Mucosa of descending colon (tissue), 3 donors: ENCODE measurements at places on chromosomes 13 and 19. TPM values are rescaled to one million over a fixed set of nuclear protein-coding genes. Genes with fewer than 3 reads are reported as not detected.

- DNase-seq, result no peak
Measured at GRCh38 chr19:13089139-13089856, 13.4 kb downstream of the LYL1 start.

GRCh38 chr19:32649751-32650150 is 25.2 kb downstream of the ANKRD27 start:
- DNase-seq, result no peak

GRCh38 chr13:83311886-83312577 is 570.2 kb downstream of the SLITRK1 start:
- no peak for DNase-seq

NCCRP1 gene
- not detected for total RNA-seq

DNA sequence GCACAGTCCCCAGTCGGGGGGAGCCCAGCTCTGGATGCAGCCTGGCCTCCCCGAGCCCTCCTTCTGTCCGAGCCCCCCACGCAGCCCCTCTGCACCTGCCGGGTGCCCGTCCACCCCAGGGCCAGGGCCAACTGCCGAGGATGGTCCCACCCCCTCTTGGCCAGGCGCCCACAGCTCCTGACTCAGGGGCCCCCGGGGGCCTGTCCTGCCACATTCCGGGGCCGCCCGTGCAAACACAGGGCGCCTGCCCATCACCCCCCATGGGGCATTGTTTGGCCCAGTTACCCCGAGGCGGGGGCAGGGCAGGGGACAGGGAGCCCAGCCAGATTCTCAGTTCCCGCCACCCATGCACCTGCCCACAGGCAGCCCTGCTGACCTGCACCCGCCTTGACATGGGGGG is 5.3 kb upstream of the TCF3 start:
- no peak for DNase-seq

- no peak for DNase-seq
Measured at GRCh38 chr13:50612717-50613116, 230.8 kb downstream of the DLEU7 start.

KIR3DL2 gene
- total RNA-seq, result not detected

- DNase-seq, result no peak
Measured at GRCh38 chr13:29605860-29606526, 10.5 kb upstream of the SLC7A1 start.

GRCh38 chr13:34733721-34734120 is 208.3 kb upstream of the NBEA start:
- DNase-seq, result no peak

RTBDN gene
- not detected for total RNA-seq

C5AR1 gene
- 5.1 TPM for total RNA-seq
